ENCODE measurements at places on chromosomes 7 and 10.

DNA sequence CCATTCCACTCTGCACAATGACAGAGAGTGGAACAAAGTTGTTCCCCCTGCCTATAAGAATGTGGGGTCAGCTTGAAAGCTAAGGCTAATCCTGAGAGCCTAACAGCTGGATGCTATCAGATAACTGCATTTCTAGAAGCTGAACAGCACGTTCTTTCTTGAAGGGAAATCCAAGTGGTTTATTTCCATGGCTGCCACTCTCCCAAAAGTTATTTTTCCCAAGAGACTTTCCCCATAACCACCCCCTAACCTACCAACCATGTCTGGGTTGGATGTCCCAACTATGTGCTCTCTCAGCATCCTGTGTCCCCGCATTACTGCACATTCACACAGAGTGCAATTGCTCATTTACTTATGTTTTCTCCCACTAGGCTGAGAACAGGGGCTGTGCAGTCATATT is 140.7 kb upstream of the ANKRD1 start:
- DNase-seq, result no peak

- DNase-seq, result no peak
Observed at GRCh38 chr10:36608866-36609265, 516.5 kb upstream of the ANKRD30A start.

GRCh38 chr10:7449063-7449695 is 38.3 kb upstream of the SFMBT2 start:
- DNase-seq, result no peak

- DNase-seq, result no peak
Observed at GRCh38 chr7:73831834-73832651, 1.2 kb downstream of the CLDN4 start.

- DNase-seq, result no peak
Observed at GRCh38 chr7:24831240-24831639, 74.0 kb upstream of the GSDME start.

DNA sequence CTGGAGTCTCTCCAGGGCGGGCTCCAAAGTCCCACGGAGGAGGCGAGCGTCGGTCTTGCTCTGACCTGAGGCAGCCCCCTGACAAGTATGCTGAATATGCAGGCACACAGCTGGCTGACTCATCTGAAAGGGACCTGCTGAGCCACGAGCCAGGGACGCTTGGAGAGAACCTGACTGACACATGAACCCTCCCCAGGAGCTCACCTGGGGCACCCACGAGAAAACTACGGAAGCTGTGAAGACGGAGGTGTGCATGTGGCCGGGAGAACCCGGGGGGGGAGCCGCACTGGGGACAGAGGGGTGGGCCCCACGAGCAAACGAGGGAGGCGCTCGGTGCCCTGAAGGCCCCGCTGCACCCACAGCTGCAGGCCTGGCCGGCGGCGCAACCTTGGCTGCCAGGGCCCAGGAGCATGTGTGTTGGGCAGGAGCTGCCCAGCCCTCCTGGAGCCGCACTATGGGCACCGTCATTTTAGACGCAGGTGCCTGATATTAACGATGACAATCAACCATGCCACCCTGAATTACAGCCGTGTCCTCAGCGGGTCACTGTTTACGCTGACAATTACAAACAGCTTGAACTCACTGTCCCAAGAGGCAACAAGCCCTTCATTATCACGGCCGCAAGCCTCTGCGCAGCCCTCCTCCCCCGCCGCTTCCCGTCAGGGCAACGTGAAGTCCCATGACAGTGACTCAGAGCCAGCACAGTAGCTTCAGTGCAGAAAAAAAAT is 64.7 kb downstream of the DIP2C start:
- no peak for DNase-seq

DNA sequence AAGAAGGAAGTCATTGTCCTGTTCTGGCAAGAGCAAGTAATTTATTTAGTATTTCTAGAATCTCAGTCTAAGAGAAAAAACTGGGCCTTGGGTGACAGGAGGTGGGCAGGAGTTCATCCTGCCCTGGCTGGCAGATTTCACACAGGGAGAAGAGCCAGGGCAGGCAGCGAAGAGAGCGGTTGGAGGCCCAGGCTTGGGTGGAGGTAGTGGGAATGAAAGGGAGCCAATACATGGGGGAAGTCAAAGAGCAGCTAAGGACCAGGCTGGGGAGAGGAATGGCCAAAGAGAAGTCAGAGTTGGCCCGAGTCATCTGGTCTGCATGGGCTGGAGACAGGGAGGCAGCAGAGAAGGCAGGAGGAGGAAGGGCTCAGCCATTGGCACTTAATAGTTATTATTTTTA is 51.4 kb downstream of the HECW1 start:
- DNase-seq, result no peak

- no peak for DNase-seq
Observed at GRCh38 chr10:75470901-75471300, 39.5 kb downstream of the LRMDA start.

GRCh38 chr10:35492386-35493195 is 112.5 kb upstream of the GJD4 start:
- DNase-seq, result no peak

DNA sequence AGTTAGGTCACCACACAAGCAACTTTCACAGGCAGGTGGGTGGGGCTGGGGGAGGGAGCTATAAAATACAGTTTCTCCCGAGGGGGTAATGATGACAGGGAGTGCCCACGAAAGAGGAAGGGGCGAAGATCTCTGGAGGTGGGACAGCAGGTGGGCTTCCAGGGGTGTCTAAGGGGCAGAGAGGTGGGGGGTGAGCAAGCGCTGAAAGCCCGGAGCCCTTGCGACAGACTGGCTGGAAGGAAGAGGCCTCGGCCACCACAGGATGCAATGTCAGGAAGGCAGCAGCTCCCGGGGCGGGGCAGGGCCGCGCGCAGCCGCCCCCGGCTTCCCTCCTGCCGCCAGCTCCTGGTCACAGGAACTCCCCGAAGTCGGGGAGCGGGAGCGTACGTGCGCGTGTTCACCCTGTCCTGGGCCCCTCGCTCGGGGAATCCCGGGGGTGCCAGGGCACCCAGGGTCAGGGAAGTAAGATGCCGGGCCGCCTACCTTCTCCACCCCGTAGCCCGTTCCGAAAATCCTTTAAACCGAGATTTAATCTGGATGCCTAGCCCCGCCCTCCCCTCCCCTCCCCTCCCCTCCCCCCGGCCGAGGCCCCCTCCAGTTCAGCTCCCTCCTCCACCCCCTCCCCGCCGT is 105.2 kb upstream of the PPIF start:
- peak; percentile 72 for DNase-seq

GRCh38 chr7:125618516-125618915 is 688.9 kb upstream of the POT1 start:
- DNase-seq, result no peak

- DNase-seq, result no peak
Observed at GRCh38 chr10:26879744-26880143, 19.0 kb upstream of the ABI1 start.

All from stimulated activated CD4-positive, alpha-beta T cell treated with anti-CD3 and anti-CD28 coated beads, Interleukin-12 subunit alpha, Interleukin-12 subunit beta, amount 100 ng/mL, for 24 hours (primary cell).